ENCODE measurements at places on chromosomes 5 and 9.

DNA sequence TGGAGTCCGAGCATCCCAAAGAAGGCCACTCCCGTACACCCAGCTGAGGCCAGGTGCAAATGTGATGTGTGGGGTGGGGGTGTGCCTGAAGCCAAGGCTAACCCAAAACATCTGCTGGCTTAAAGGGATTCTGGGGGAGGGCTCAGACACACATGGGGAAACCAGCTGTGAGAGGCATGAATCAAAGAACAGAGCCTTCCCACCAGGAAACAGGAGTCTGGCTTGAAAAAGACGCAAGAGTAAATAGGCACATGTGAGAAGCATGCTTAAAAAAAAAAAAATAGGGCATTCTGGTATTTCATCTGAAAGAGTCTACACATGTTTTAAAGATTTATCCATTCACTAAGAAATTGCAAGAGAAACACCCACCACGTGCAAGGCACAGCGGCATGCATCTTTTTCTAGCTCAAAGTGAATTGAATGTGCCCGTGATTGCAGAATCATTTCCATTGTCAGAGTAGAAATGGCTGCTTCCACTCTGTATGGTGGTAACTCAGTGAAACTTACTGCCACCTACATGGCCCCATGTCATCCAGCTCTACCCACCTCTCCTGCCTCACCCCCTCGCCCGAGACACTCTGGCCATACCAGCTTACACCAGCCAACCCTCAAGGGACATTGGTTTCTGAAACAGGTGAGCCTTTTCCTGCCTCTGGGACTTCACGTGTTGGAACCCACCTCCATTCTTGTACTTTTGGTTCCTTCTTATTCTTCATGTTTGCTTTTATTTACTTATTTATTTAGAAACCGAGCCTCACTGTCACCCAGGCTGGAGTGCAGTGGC, 71.5 kb downstream of the SEMA5A start:
- no peak for DNase-seq

- no peak for DNase-seq
These were observed 356.0 kb upstream of the SEMA6A start for GRCh38 chr5:116930616-116931015.

GRCh38 chr5:140265845-140266244, 37.1 kb downstream of the PFDN1 start:
- DNase-seq: no peak

DNA sequence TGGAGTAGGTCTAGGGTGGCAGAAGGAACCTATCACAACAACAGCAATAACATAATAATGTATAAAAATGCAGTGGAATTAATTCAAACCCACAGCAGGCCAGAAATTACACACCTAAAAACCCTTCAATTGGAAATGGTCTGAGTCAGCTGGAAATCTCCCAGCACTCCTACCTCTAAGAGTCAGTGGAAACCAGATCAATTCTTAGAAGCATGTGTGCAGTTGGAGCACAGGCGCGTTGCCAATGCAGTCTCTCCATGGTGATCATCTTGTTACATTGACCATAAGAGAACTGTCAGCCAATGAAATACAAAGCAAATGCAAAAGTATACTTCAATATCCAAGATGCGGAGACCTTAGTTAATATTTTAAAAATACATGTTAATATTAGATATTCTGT, 15.1 kb upstream of the CSNK1G3 start:
- DNase-seq: no peak

- DNase-seq: no peak
These were observed 2.0 kb downstream of the NIPBL start for GRCh38 chr5:36878392-36879082.

DNA sequence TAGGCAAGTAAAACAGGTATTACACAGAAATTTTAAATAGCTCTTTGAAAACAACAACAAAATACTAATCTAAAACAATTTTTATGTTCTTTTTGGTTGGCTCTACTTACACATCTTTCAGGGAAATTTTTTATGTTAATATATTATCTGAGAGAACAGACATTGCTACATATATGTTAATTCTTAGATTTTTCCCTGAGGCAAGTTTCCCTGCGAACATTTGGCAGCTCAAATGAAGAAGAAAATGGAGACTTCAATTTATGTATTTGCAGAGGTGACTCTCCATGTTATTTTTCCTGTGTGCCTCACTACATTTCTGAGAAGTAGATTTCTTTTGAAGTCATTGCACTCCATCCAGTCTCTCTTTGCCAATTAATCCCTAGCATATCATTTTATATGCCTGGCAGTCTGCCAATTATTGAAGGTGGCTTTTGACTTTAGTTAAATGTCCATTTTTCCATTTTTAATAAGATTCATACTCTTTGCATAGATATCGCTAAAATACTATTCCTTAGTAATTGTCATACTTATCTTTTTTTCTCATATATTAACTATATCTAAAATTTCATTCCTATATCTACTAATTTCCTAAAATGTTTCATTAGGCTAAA, 908.2 kb upstream of the CDH10 start:
- DNase-seq: no peak

DNA sequence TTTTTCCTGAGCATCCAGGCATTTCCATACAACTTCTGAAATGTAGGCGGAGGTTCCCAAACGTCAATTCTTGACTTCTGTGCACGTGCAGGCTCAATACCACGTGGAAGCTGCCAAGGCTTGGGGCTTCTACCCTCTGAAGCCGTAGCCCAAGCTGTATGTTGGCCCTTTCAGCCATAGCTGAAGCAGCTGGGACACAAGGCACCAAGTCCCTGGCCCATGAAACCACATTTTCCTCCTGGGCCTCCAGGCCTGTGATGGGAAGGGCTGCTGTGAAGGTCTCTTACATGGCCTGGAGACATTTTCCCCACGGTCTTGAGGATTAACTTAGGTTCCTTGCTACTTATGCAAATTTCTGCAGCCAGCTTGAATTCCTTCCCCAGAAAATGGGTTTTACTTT, 103.6 kb downstream of the NREP start:
- DNase-seq: no peak

GRCh38 chr9:137128862-137129455, 10.0 kb upstream of the GRIN1 start:
- no peak for DNase-seq

DNA sequence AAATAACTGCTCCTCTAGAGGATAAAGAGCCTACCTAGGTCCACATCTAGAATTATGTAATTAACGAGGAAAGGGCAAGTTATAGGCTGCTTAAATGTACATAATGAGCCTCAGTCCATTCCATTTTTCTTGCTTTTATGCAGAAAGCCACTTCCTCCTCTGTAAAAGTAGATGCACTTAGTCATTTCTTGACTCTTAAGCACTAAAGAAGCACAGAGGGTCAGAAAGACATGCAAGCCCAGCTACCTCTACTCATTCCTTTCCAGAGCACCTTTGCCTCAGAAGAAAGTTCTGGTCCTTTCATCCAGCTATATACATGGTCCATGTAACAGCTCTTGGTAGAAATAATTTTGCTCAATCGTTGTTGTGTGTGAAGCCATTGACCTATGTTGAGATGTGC, 308.0 kb upstream of the NREP start:
- DNase-seq: no peak

DNA sequence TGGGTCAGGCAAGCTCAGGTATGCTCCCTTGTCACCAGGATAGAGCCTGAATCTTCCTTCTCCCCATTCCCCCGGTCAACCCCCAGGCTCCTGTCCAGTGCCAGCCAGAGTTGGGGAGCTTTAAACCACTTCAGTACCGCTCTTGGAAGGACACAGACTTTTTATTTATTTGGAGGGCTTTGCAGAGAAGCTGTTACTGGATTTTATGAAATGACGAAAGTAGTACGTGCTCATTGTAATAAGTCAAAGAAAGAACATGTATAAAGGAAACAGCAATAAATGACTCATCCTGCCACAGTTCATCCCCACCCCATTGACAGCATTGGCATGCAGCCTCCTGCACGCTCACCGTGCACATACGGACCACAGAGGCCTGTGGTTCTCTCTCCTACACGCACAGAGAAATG, 230.3 kb downstream of the AUH start:
- DNase-seq: peak; percentile 54

GRCh38 chr9:121528642-121529041, 29.0 kb upstream of the GGTA1 start:
- no peak for DNase-seq

DNA sequence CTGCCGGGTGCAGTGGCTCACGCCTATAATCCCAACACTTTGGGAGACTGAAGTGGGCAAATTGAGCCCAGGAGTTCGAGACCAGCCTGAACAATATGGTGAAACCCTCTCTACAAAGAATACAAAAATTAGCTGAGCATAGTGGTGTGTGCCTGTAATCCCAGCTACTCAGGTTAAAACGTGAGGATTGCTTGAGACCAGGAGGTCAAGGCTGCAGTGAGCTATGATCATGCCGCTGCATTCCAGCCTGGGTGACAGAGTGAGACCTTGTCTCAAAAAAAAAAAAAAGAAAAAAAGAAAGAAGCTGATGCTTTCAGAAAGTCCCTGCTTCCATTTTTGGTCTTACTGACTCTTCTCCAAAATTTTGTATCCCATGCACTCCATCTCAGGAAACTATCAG, 31.3 kb downstream of the SNAPC3 start:
- DNase-seq: no peak

DNA sequence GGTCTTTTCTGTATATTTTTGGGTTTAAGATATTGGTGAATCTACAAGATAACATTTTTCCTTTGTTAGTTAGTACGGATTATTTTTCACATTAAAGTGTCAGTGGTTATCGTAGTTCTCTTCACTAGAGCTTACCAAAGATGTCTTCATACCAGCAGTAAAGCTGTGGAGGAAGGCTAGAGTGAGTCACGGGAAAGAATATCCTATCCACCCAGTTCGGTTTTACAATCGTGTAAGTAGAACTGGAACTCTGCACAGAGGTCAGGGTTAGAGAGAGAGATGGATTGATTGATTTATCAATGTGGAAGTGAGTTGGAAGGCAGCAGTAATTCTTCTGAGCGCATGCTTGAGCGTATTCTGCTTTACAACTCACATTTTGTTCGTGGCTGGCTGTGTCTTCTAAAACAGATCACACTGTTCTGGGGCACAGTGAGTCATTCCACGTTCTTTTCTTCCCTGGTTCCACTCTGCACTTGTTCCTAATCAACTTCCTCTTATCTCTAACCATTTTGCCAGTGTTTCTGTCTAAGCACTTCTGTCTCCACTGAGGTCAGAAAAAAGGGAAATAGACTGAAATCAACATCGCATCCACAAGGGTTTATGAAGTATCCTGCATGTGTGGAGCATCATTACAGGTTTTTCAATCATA, 86.5 kb upstream of the ARRDC3 start:
- DNase-seq: no peak

GRCh38 chr5:165263536-165263935, 1758.1 kb downstream of the MAT2B start:
- DNase-seq: no peak

DNA sequence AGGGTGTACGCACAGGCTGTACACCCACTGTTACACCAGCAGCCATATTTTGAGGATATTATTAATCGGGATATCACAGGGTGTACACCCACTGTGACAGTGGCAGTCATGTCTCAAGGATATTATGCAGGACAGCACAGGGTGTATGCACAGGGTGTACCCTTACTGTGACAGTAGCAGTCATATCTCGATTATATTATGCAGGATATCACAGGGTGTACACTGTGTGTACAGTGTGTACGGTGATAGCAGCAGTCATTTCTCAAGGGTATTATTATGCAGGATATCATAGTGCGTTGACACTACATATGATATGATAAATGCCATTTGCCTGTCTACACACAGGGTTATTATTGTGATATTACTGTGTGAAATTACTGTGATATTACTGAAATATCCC, 80.5 kb upstream of the SLC25A48 start:
- no peak for DNase-seq

DNA sequence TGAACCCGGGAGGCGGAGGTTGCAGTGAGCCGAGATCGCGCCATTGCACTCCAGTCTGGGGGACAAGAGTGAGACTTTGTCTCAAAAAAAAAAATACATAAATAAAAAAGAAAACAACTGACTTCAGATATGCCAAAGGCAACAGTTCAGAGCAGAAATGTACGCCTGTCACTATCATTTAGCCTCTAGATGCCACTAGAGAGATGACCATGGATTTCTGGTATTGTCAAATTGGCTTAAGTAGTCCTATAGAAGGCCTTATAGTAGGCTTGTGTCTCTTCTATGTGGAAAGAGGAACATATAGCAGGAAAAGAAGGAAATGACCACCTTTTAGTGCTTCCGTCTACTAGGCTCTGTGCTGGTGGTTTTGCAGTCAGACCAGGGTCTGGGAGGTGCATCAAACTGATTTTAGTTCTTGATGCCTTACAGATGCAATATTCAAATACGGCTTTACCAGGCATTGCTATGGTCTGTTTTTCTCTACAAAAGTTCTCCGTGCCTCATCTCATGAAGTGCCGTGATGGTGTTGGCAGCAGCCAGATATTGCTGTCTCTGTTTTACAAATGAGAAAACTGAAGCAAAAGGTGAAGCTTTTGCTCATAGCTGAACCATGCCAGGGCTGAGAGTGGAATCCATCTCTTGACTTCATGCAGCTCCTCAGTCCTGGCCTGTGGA, 17.2 kb downstream of the AGXT2 start:
- no peak for DNase-seq

DNA sequence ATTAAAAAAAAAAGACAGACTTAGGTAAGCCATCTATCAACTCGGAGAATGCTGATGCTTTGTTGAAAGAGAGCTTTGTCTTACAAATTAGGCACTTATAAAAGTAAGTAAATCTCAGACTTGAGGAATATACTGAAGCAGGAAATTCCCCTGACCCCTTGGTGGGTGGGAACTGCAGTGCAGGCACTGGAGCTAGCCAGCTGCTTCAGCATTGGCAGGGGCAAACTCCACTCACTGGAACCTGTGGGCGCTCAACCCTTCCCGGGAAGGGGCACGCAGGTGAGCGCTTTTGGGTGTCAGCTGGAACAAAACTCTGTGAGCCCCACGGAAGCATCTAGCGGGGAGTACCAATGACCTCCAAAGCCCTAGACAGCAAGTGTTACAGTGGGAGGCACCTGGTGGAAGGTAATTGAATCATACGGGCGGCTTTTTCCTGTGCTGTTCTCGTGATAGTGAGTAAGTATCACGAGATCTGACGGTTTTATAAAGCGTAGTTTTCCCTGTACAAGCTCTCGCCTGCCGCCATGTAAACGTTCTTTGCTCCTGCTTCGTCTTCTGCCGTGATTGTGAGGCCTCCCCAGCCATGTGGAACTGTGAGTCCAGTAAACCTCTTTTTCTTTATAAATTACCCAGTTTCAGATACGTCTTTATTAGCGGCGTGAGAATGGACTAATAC, 628.0 kb upstream of the CDH18 start:
- DNase-seq: no peak

DNA sequence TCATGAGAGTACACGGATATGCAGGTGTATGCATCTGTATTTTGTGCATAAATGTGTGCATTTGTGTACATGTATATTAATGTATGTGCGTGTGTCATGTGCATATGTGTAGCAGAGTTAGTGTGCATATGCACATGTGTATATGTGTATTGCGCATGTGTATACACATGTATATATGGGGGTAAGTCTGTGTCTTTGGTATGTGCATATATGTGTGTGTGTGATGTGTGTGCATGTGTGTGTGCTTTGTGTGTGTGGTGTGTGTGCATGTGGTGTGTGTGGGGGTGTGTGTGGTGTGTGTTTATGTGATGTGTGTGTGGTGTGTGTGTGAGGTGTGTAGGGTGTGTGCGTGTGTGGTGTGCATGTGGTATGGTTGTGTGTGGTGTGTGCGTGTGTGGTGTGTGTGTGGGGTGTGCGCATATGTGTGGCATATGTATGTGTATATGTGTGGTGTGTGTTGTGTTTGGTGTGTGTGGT, 13.1 kb upstream of the CTSL start:
- DNase-seq: no peak
